ENCODE measurements at places on chromosomes 12 and 14. TPM values are rescaled to one million over a fixed set of nuclear protein-coding genes. Genes with fewer than 3 reads are reported as not detected.

GRCh38 chr14:85542623-85543022, 12.7 kb downstream of the FLRT2 start:
- no peak for DNase-seq

Gene TAS2R20
- 0.34 TPM for total RNA-seq

DNA sequence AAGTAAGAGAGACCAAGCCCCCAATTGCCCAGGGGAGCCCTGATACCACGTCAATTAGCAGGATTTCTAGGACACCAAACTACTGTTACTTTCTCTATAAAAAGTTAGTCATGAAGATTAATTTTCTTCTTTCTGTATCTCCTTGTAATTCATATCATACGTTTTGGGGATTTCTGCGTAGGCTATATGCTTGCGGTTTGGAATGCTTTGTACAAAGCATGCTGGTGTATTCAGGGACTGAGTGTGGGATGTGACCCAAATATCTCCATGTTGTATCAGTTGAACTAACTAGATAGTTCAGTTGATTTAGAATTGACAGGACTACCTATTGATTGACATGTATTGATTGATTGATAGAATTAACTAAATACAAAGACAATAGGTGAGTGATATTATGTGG, 7.7 kb downstream of the GPR33 start:
- no peak for DNase-seq

Gene PCNX1
- 28.4 TPM for total RNA-seq

DNA sequence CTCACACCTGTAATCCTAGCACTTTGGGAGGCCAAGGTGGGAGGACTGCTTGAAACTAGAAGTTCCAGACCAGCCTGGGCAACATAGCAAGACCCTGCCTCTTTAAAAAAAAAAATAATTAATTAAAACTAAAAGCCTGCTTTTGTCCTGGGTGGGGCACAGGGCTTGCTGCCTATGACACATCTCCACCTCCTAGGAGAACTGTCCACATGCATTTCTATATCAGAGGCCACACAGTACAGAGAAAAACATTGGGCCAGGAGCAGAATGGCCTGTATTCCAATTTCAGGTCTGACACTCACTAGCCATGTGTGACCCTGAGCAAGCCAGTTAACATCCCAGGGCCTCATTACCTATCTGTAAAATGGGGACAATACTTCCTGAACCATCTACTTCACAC, 31.9 kb downstream of the CCDC88C start:
- no peak for DNase-seq

DNA sequence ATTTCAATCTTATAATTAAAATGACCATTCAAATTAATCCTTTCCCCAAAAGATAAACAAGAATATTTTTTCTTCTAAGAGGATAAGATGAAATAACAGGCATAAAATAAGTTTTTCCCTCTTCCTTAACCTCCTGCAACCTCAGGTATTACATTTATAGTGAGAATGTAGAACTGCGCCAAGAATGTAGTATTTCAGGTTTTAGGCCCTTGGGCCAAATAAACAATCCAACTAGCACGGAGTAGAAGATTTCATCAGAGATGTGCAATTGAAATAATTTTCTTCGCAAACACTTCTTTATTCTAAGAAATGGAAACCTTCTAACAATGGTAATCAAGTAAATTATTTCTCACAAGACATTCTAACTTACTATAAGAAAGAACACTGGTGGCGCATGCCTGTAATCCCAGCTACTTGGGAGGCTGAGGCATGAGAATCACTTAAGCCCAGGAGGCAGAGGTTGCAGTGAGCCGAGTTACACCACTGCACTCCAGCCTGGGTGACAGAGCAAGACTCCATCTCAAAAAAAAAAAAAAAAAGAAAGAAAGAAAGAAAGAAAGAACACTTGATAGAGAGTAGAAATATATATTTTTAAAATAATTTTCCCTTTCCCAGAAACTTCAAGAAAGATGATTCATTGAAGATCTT, 100.8 kb downstream of the TAOK3 start:
- peak; percentile 25 for DNase-seq

DNA sequence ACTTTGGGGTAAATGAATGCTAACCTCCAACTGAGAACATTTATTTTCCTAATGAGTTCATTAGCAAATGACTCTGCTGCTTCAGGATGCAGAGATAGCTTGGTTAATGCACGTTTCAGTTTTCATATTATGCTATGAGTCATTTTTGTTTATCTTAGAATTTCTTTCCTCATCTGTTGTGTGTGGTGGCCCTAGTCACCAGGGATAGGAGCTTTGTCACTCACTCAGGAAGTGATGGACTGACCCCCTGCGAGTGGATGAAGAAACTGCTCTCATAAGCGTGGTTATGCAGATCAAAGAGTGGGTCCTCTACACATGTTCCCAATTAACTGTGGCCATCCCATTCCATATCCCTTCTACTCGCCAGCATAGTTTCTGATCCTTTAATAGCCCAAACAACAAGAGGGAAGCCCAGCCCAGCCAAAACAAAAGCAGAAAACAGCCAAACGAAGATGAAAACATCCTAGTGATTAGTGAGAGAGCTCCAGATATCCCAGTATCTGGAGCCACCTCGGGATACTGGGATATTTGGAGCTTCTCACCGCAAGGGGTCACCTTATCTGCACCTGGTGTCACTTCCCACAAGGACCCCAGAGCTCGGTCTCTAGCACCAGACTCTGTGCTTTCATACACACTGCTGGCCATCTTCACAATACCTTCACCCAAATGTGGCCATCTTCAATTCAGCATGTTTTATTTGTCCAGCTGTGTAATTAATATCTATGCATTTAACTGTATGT, 8.6 kb downstream of the TC2N start:
- DNase-seq, result peak; percentile 75

Gene C1QL4
- 0.62 TPM for total RNA-seq

- DNase-seq, result peak; percentile 26
Observed at GRCh38 chr14:23610815-23611289, 25.3 kb upstream of the DHRS2 start.

Gene LRRC43
- not detected for total RNA-seq

Gene HCAR2
- total RNA-seq, result 18.3 TPM

GRCh38 chr12:106918746-106919145, 37.0 kb upstream of the TMEM263 start:
- DNase-seq, result no peak

GRCh38 chr12:131589221-131589897, 121.5 kb upstream of the SFSWAP start:
- no peak for DNase-seq

- no peak for DNase-seq
Observed at GRCh38 chr12:62711631-62712241, 223.2 kb downstream of the PPM1H start.

Gene KLRC4
- not detected for total RNA-seq

Gene CD163
- 64.0 TPM for total RNA-seq

GRCh38 chr12:82529101-82529500, 157.6 kb upstream of the TMTC2 start:
- DNase-seq, result no peak

Gene FAM186B
- total RNA-seq, result 0.65 TPM

Gene SERPINA6
- total RNA-seq, result not detected

- DNase-seq, result no peak
Observed at GRCh38 chr12:45217846-45218245, 2.0 kb downstream of the ANO6 start.

DNA sequence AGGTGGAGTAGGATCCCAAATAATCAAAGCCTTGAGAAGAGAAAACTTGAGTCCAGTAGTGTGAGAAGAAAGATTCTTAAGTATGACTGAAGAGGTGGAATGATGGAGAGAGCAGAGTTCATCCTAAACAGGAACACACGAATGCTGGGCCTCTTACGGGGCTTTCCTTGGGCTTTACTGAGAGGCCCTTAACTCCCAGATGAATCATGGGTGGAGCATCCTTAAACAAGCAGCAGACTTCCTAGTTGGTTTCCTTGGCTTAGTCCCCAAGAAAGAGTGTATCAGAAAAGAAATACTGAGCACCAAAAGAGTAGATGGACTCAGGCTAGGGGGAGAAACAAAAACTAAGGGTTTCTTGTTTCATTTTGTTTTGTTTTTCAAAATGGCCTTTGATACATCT, 132.5 kb downstream of the GPR135 start:
- DNase-seq, result no peak

Gene FZD10
- 33.2 TPM for total RNA-seq

DNA sequence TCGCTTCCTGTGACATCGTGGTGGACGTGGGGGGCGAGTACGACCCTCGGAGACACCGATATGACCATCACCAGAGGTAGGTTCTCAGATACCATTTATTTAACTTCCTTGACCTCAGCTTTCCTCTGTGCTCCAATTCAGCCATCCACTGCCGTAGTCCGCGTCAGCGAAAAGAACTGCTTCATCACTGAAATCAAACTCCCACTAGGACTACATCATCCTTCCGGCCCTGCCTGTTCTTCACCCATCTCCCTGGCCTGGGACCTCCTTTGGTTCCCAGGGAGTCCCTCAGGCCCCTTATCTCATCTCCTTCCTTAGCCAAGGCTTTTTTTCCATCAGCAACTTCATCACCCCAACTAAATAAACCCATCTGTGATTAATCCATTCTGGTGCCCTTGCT, 692 bp downstream of the MYG1 start:
- DNase-seq, result no peak

DNA sequence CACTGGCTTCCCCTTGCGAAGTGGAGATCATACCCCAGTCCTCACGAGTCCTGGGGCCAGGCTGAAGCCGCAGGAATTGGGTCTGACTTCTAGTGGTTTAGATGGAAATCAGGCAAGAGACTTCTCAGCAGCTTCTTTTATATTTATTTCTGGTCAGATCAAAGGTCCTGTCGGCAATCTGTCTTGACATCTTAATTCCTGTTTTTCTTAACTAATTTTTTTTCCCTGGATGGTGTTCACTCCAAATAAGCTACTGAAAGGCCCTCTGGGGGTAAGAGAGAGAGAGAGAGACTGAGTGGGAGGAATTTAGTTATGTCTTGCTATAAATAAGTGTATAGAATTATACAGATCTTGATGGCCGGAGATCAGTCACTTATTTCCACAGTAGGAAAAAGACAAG, 698.7 kb upstream of the TBX3 start:
- no peak for DNase-seq

DNA sequence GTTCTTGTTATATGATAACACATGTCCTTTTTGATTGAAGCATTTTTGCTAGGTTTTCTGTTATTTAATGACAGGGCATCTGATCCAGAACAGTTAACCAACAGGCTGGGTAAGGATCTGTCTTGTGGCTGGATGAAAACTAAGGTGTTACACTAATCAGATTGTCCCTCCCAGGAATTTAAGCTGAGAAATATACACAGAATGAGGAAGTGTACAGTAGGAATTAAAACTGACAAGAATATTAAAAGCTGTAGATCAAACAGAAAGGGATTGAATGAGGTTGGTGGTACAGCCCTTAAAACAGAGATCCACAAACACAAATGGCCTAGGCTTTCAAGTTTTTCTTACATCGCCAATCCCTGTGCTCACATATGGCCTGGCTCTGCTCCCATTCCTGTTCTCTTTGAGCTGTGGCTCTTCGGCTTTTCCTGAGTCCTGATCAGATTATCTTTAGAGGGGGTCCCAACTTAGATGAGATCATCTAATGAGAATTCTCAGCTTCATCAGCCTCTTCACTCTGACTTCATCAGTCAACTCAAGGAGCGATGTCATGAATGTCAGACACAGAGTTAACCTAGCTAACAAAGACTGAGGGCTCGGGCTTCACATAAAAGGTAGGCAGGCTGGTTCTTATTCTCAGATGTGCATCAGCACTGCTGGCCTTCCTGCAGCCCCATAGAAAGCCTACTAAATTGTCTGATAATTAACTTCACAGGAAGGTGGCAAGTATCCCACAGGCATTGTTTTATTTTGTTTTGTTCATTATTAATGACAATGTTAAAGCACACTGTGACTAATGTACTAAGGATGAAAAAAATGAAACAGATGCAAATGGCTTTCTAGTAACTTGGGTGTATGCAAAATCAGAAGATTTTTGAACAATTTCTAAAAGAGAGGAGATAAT, 11.4 kb downstream of the PYGL start:
- no peak for DNase-seq

Gene SYT10
- 0.08 TPM for total RNA-seq

Gene DNAL1
- 1.3 TPM for total RNA-seq

- no peak for DNase-seq
Observed at GRCh38 chr14:96979611-96980074, 182.5 kb downstream of the VRK1 start.

Gene DUSP16
- 15.3 TPM for total RNA-seq

- DNase-seq, result no peak
Observed at GRCh38 chr12:110223777-110224378, 57.2 kb upstream of the ATP2A2 start.

DNA sequence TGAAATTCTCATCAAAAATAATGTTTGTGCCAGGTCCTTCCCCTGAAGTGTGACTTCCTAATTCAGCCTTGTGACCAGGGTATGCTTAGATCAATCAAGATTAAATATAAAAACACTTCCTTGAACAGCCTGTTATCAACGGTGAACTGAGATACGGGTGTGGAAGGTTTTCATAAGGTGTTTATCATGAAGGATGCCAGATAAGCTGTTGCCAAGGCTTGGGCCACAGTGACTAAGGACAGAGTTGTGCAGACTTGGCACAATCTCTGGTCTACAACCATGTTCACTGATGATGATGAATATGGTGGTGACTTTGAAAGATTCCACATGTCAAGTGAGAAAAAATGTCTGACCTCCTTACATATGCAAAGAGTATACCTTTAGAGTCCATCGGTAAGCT, 51.3 kb upstream of the LIN7A start:
- DNase-seq, result no peak

DNA sequence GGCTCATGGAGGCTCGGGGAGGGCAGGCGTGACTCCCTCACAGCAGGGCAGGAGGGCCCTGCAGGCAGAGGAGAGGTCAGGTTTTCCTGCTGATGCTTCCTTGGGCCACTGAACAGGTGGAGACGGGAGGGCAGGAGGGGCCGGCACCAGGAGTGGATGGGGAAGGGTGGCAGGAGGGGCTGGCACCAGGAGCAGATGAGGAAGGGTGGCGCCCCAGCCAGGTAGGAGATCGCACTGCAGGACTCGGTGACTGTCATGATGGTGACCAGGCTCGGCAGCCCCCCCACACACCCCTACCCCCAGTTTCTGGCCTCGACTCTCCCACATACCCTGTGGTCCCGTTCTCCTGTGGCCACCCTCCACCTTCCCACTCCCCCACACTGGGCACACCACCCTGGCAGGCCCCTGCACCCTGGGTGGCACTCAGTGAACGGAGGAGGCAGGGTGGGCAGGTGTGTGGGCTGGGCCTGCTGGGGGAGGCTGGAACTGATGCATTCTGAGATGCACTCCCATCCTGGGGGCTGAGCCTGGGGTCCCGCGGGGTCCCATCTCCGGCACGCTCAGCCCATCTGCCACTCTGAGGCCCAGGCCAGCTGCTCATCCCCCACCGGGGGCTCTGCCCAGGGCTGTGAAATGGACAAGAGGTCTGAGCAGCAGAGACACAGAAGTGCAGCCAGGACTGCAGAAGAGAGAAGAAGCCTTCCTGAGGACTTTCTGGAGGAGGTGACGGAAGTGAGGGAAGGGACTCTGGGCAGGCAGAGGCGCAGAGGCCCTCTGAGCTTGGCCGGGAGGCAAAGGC, 2.8 kb downstream of the NUDT14 start:
- no peak for DNase-seq

Gene MGP
- 42.8 TPM for total RNA-seq

Gene LRRC10
- total RNA-seq, result not detected

- no peak for DNase-seq
Observed at GRCh38 chr14:65550779-65551643, 138.5 kb downstream of the FUT8 start.

- DNase-seq, result no peak
Observed at GRCh38 chr12:81465191-81465590, 294.0 kb downstream of the PPFIA2 start.
